Thoracic aorta (tissue), 2 donors: ENCODE measurements at places on chromosomes 16 and 17. TPM values are rescaled to one million over a fixed set of nuclear protein-coding genes. Genes with fewer than 3 reads are reported as not detected.

DNA sequence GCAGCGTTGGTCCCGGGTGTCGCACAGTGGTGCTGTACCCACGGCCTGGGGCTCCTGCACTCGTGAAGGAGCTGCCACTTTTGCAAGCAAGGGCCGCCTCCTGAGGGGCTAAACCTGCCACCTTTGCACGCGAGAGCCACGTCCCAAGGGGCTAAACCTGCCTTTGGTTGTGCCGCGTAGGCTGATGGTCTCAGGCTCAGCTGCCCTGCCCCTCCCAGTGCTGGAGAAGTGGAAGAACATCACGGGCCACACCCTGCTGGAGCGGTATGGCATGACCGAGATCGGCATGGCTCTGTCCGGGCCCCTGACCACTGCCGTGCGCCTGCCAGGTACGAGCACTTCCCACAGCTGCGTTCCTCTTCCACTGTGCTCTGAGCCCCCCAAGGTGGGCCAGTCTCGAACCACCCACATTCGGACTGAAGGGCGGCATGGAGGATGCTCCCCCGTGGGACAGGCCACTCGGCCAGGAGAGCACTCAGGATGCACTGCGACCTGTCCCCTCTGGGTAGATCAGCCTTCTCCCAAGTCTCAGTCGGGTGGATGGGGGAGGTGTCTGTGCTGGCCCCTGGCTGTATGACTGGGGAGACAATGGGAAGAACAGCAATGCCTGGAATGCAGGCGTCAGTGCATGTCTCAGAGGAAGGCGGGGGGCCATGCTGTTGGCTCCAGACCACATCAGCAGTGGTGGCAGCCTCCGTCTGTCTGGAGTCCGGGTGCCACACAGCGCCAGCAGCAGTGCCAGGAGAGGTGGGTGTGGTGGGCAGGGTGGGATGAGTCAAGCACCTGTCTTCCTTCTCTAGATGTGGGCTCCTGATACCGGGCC lies 20.7 kb downstream of the ACSF3 start:
- no peaks in the 10 kb centered on the region for H3K27me3 ChIP-seq
- H3K4me3 ChIP-seq: peak overlapping the region; percentile 19
- H3K36me3 ChIP-seq: peaks cover 56% of the 10 kb centered on the region
- no peaks in the 10 kb centered on the region for H3K4me1 ChIP-seq
- no peak for DNase-seq
- H3K27ac ChIP-seq: peak overlapping the region; percentile 22

The APPBP2 gene
- total RNA-seq: 21.5 TPM

- peaks cover 3% of the 10 kb centered on the region for H3K4me1 ChIP-seq
- H3K27ac ChIP-seq: no peak overlapping the region
- no peaks in the 10 kb centered on the region for H3K27me3 ChIP-seq
- no peak overlapping the region for H3K4me3 ChIP-seq
- DNase-seq: no peak
These were observed 58.4 kb downstream of the EPN2 start for GRCh38 chr17:19295473-19296135.

DNA sequence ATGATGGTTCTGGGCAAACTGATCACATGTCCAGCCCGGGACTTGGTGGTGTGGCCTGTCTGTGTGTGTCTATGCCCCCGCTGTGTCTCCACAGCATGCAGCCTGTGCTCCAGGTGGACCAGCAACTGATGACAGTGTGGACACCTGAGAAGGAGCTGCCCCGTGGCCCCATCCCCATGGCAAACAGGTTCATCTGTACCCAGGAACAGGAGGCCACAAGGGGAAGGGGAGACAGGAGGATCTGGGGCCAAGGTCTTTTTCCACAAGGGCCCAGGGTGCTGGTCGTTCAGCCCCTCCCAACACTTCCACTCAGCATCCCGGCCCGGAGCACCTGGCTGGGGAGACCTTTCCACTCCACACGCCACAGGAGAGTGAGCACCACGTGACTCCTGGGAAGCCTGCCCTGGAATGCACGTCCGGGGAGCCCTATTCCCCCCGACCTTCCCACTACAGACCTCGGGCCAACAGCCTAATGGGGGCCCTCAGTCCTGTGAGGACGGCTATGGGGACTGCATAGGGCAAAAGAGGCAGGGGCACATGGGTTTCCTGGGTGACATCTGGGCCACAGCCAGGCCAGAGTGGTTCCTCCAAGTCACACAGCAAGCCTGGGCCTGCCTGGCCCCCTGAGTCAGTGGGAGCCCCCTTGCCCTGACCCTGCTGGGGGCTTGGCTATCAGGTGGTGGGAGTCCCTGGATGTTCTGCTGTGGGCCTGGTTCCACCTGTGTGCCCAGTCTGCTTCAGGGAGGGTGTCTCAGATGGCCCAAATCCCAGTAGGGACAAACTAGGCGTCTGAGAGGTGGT lies 20.8 kb upstream of the NXPH3 start:
- no peaks in the 10 kb centered on the region for H3K27me3 ChIP-seq
- peaks cover 6% of the 10 kb centered on the region for H3K4me1 ChIP-seq
- no peaks in the 10 kb centered on the region for H3K36me3 ChIP-seq
- DNase-seq: no peak

The KRT25 gene
- total RNA-seq: not detected

The EIF3C gene
- total RNA-seq: 206 TPM

GRCh38 chr16:50276801-50277555 lies 10.6 kb downstream of the ADCY7 start:
- H3K27me3 ChIP-seq: no peaks in the 10 kb centered on the region
- DNase-seq: no peak
- H3K4me3 ChIP-seq: no peak overlapping the region
- H3K27ac ChIP-seq: no peak overlapping the region
- peaks cover 5% of the 10 kb centered on the region for H3K4me1 ChIP-seq

GRCh38 chr16:59887856-59888255 lies 1153.7 kb upstream of the GOT2 start:
- H3K27ac ChIP-seq: no peak overlapping the region
- no peaks in the 10 kb centered on the region for H3K36me3 ChIP-seq
- no peaks in the 10 kb centered on the region for H3K4me1 ChIP-seq
- DNase-seq: no peak
- H3K4me3 ChIP-seq: no peak overlapping the region
- H3K27me3 ChIP-seq: no peaks in the 10 kb centered on the region

DNA sequence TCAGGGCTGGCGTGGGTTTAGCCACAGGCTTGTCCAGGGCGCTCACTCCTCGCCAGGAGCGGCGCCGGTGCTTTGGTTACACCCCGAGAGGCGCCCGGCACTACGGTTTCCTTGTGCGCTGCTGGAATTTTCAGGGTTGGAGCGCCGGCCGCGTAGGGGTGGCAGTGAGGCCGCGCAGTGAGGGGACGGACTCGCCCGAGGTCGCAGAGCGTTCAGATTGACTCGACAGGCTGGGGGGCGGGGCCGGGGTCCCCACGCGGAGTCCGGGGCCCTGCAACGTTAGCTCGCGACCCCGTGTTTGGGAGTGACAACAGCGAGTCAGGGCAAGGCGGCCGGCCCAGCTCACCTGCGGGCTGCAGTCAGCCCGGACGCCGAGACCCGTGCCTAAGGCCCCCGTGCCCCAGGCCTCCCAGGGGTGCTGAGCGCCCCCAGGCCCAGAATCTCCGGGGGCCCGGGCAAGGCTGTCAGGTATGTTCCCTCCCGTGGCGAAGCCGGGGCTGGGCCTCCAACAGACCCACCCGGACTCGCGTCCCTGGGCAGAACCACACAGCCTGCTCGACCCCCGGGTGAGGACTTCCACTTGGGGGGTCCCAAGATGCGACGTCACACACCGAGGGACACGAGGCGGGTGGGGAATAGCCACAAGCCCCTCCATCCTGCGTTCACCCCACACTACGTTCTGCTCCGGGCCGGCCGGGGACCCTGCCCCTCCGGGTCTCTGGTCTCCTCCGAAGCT lies 1.3 kb upstream of the ACTG1 start:
- H3K27me3 ChIP-seq: no peaks in the 10 kb centered on the region
- peaks cover 31% of the 10 kb centered on the region for H3K4me1 ChIP-seq
- DNase-seq: no peak
- peak overlapping the region; percentile 100 for H3K27ac ChIP-seq
- peaks cover 33% of the 10 kb centered on the region for H3K36me3 ChIP-seq
- peak overlapping the region; percentile 99 for H3K4me3 ChIP-seq

The DPEP1 gene
- total RNA-seq: not detected

DNA sequence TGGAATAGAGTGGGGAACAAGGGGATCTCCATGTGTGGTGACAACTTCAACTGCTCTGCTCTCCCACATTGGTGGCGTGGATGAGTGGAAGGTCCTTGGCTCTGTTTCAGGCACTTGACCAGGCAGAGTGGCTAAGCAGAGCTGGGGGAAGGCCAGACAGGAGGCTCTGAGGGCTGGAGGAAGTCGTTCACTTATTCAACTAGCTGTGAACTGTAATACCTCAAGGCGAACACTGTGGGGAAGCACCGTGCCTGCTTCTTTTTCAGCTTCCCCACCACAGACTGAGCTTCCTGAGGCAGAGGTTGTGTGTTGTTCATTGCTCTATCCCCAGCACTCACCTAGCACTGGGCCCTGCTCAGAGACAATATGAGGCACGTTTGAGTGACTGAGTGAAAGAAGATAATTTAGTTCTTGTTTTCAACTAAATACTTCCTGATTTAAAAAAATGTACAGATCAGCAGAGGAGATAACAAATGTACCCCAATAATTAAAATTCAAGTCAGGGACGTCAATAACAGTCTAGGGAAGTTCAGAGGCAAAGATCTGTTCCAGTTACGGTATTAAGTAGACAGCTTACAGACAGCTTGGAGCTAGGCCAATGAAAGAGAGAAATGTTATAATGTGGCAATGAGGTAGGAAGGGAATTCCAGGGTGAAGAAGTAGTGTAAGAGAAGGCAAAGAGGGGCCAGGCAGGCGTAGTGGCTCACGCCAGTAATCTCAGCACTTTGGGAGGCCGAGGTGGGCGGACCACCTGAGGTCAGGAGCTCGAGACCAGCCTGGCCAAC lies 34.7 kb downstream of the MYO18A start:
- no peaks in the 10 kb centered on the region for H3K36me3 ChIP-seq
- H3K4me1 ChIP-seq: peaks cover 15% of the 10 kb centered on the region
- no peak for DNase-seq
- no peak overlapping the region for H3K27ac ChIP-seq
- no peak overlapping the region for H3K4me3 ChIP-seq
- no peaks in the 10 kb centered on the region for H3K27me3 ChIP-seq
